ENCODE measurements at places on chromosomes 4 and X. TPM values are rescaled to one million over a fixed set of nuclear protein-coding genes. Genes with fewer than 3 reads are reported as not detected.

DNA sequence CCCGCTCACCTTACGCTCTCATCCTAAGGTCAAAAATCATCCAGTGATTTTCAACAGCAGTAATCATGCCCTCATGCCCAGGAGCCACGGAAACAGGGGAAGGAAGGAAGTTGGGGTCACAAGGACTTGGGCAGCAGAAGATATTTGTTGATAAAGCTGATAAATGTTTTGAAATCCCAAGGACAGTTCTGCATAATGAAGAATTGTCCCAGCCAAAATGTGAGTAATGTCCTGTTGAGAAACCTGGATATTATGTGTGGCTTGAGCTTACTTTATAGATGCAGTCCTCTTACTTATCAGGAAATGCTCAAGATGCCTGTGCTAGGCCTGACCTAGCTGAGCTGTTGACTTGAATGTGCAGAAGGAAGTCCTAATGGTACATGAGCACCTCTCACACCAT lies 263.0 kb upstream of the ZFP42 start:
- DNase-seq: no peak

- no peak for DNase-seq
Observed at GRCh38 chr4:185113340-185113739, 29.7 kb upstream of the SLC25A4 start.

- DNase-seq: no peak
Observed at GRCh38 chr4:151195801-151196200, 81.2 kb upstream of the PRSS48 start.

DNA sequence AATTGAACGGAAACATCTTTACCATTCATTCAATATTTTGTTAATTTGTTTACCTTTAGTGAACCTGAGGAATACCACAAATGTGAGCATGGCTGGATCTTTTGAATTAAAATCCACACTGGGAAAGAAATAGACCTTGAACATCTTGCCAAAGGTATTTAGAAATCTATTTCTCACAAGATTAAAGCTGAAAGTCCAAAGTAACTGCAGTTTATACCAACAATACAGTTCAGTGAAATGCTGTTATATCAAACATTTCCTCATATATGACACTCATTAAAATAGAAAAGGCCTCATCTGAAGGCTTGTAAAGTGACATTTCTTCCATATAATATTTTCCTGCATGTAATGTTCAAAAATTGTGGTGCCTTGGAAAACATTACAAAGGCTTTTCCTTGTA lies 166.5 kb upstream of the HAND2 start:
- DNase-seq: no peak

DNA sequence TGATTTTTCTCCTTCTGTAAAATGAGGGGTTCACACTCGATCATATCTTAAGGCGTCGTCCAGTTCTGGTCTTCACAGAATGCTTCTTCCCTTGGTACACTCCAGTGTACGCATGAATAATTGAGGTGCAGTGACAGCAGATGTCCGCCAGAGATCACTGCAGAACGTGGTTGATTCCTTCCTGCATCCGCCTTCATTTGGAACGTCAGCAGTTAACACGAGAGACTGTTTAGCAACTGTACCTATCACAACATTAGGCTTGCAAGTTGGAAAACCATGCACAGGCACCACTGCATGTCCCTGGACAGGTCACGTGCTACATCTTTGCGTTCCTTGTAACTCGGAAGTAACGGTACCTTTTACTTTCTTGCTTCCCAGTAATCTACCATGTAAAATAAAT lies 66.0 kb upstream of the GEMIN8 start:
- peak; percentile 10 for DNase-seq

DNA sequence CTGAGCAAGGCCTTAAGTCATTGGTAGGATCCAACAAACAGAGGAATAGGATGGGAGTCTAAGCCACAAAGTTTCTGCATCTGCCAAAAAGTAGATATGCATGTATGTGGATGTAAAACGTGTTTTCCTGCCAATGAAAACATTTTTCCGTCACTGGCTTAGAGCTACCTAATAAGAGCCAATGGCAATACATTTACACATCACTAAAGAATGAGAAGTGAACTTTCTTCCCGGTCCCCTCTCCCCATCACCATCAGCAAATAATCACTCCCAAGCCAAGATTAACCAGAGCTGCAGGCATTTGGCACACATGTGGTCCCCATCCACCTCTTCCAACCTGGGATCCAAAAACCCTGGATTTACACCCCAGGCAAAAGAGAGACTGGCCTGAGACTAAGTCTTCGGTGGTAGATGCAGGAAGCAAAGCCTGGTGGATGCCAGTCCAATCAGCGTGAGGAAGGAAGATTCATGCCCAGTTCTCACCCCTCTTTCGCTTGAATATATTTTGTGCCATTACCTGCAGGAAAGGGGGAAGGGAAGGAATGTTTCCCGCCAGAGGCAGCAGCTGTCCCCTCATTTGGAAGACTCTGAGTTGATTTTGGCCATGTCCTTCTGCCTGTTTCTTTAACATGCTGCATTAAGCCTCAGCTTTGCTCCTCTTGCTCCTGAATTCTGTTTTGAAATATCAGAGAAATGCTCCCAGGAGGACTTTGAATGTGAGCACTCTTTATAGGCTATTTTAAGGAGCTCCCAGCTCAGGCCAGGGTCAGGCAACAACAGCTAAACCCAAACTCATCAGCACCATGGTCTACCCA lies 131.4 kb downstream of the CHIC2 start:
- DNase-seq: no peak

DNA sequence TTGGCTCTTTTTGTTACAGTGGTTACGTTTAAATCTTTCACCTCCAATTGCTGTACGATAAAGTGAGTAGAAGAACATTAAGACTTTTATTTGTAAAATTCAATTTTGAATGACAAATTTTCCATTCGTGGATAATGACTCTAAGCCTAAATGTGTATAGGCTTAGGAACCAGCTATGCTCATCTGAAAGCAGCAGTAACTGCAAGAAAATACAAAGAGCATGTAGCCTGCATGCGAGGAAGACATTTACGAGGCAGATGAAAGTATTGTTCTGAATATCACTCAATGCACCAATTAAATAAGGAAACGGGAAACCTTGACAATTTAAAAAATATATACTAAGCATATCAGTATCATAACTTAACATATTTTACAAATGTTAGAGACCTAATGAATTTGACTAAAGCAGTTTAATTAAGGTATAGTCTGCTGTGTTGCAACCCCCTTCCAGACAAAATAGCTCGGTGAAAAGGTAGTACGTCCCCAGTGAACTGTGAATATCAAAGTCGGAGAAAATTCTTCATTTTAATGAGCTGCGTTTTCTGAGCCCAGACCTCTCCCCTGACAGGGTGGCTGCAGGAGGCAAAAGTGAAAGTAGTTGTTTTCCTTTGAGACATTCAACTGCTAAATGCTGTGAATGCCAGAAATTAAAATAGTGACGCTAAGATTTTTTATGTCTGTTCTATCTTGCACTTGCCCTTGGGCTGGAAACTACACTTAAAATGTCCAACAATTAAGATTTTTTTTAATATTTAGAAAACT lies 1236.5 kb upstream of the TENM3 start:
- DNase-seq: no peak

GRCh38 chr4:52856801-52857200 lies 5.3 kb upstream of the RASL11B start:
- no peak for DNase-seq

- DNase-seq: no peak
Observed at GRCh38 chr4:21102667-21103066, 402.4 kb downstream of the PACRGL start.

Gene GABRG1
- total RNA-seq: not detected

GRCh38 chrX:143058120-143058519 lies 32.4 kb downstream of the SPANXN4 start:
- DNase-seq: no peak

- DNase-seq: no peak
Observed at GRCh38 chrX:77276742-77277141, 170.4 kb upstream of the FGF16 start.
